ENCODE measurements at places on chromosomes 2 and 18.

DNA sequence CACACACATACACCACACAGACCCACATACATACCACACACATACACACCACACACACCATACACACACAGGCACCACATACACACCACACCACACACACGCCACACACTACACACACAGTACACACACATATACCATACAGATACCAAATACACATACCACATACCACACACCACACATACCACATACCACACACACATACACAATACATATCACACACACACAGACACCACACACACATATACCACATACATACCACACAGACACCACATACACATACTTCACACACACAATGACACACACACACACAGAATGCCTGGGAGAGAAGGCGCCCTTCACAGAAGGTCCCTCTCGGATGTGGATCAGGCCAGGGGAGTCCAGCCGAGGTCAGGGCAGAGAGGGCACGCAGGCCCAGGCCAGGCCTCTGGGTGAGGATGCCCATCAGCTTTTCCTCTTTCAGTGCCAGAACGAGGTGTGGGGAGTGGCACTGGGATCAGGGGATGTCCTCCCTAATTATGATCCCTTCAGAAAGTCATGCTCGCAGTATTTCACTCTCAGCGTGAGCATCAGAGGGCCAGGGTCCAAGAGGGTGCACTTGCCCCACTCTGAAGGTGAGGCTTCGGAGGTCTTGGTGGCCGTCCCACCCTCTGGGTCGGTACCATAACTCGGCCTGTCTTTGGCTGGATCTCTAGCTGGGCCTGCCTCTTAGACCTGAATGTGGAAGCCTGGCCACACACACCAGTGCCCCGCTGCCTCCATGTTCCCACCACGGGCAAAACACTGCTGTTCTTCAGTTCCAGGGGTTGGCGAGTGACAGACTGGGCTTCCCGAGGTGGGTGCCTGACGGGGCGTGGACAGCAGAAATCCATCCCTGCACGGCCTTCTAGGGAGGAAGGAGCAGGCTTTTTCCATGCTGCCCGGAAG lies 70.6 kb upstream of the ODC1 start:
- DNase-seq = no peak

- no peak for DNase-seq
Measured at GRCh38 chr2:212005085-212005671, 533.4 kb downstream of the ERBB4 start.

DNA sequence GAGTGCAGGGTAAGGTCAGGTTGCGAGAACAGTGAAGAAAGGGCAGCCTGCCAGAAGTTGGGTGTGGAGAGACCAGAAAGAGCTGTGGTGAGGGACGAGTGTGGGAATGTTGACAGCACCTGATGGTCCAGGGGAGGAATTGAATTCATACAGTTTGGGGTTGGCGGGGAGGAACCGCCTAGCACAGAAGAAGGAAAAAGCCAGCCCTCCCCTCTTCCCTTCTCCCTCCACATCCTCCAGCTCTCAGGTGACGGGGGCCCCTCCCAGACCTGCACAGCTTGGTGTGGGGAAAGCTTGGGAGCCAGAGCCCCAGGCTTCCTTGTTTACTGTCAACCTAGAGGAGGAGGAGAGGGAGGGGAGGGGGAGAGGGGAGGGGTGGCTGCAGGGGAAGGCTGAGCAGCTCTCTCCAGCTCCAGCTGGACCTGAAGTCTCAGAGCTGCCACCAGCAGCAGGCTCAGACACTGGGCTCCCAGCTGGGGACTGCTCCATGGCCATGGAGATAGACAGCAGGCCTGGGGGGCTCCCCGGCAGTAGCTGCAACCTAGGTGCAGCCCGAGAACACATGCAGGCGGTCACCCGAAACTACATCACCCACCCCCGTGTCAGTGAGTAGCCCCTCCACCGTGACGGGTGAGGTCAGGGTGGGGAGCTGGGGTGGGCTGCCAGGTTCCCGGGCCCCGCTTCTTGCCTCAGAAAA lies at the start of gene ATP6V1B1:
ATP6V1B1 (plus strand) TSS at position 433 of the 697 bp plus-strand sequence; CDS start at position 488, 55 bp downstream.
- DNase-seq = no peak

DNA sequence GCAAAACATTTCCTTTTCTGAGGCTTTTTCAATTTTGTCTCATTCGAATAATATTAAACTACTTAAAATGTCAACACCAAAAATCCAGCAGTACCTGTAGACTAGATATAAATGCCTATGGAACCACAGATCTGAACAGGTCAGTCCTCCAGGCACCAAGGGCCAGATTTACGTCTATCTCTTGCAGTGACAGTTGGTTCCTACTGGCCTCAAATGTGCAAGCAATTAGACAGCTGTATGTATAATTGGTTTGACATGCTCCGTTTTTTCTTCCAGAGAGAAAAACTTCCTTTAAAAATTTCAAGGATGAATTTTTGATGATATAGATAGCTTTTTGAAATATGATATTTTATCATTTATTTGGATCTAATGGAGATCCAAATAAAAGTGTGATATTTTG lies 443.8 kb upstream of the POU3F3 start:
- no peak for DNase-seq

DNA sequence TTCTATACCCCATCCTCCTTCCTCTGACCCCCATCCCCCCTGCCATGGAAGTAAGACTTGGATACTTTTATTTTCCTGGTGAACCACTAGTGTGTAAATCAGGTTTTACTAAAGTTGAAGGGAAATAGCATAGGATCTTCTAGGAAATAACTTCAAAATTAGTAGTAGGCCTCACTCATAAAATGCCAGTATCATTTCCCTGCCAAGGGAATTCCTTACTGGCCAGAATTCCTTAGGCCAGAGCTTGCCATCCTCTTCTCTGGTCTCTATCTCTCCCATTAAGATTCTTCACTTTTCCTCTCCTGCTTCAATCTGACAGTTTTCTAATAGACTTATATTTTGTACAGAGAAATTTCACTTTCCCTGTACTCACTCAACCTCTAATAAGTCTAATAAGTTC lies 322.8 kb upstream of the TANK start:
- no peak for DNase-seq

DNA sequence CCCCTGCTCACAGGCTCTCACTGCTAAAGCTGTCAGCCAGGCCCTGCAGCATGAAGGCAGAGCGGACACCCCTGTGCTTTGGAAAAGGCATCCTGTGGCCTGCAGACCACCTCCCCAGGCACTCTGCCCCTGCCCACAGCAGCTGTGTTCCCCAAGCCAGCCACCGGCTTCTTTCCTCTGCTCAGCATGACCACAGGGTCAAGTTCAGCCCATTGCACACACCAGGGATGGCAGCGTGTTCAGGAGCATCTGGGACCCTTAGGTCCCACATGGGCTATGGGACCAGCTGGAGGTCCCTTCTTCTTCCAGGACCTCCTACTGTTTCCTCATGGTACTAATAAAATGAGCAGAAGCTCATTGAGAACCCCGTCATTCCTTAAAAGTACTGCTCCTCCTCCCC lies 118.4 kb upstream of the ACAA2 start:
- DNase-seq = no peak

DNA sequence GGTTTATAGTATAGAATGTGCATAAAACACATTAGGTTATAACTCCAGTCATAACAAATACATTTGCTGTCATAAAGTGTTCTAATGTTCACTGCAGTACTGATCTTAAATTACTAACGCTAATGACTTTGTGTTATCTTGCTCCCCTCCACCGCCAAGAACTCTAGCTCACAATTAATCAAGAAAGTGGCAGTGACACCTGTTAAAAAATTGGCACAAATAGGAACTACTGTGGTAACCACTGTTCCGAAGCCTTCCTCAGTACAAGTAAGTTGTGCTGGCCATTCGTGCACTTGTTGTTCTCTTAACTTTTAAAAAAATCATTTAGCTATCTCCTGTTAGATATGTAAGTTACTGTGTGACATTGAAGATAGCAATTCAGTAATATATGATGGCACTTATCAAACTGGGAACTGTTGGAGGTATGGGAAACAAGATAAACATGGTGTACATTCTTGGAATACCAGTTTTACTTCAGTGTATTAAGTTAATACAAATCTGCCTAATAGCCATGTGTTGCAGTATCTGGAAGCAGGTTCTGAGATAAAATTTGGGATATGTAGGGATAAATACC lies 41.2 kb downstream of the TAF4B start:
- no peak for DNase-seq

DNA sequence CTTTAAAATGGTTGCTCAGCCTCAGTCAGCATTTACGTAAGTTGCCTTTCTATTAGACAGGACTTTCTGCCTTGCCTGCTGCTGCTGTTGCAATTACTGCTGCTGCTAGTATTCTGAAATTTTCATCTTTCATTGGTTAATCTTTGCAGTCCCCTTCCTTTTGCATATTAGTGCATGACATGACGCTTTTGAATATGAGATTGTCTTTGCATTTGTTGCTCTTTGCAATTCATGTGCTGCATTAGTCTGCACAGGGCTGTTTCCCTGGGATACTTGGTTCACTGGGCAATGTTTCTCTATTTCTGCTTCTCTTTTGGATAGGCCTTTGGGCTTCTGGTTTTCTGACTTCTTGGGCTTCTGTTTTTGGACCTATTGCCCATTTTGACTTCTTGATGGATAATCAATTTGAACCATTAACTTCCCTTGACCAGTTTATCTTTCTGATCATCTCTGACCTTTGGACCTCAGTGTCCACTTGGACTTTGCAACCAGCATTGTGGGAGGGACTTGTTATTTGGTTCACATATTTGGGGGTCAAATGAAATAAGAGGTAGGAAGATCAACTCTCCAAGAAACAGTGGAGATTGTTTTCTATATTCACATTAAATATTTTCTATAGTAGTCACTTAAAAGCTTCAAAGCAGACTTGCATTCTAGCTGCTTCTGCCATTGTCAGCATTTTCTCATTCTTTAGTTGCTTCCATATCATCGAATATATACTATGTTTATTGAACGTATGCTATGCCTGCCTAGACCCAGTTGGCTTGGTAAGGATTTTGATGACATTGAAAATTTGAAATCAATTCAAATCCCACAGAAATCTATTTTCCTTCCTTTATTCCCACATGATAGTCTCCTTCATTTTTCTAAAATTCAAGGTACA lies 12.5 kb upstream of the BUB1 start:
- DNase-seq = no peak

DNA sequence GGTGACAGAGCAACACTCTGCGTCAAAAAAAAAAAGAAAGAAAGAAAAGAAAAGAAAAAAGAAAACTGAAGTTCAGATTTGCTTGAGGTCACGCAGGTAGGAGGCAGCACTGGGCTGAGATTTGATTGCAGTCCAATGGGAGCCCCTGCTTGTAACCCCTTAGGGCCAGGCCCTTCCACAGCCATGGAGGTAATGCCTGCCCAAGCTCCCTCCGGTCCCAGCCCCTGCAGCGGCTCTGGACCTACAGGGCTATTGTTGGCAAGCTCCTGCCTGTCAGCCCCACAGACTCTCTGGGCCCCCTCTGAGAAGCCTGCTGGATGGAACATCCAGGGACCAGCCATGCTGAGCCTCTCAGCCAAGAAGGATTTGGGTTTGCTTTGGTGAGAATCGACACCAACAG lies 12.2 kb downstream of the ZFP36L2 start:
- DNase-seq = no peak

DNA sequence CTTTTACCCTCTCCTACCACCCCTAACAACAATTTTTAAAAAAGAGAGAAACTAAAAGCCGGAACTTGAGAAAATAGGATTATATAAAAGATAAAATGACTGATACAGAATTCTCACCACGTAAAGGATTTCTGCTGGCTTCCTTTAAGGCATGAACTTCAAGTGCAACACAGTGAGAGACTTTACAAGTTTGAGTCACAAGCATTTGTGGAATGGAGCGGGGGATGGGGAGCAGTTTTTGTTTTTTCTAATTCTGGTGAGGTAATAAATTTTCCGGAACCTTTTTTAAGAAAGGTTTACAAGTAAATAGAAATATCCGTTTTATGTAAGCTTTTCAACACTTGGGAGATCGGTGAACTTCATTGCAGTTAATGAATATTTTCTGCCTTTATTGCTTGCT lies 1.8 kb upstream of the CDH2 start:
- no peak for DNase-seq

GRCh38 chr2:38182492-38183003 lies 106.6 kb upstream of the CYP1B1 start:
- no peak for DNase-seq

- no peak for DNase-seq
Measured at GRCh38 chr2:95234816-95235215, 27.5 kb downstream of the ZNF892 start.

DNA sequence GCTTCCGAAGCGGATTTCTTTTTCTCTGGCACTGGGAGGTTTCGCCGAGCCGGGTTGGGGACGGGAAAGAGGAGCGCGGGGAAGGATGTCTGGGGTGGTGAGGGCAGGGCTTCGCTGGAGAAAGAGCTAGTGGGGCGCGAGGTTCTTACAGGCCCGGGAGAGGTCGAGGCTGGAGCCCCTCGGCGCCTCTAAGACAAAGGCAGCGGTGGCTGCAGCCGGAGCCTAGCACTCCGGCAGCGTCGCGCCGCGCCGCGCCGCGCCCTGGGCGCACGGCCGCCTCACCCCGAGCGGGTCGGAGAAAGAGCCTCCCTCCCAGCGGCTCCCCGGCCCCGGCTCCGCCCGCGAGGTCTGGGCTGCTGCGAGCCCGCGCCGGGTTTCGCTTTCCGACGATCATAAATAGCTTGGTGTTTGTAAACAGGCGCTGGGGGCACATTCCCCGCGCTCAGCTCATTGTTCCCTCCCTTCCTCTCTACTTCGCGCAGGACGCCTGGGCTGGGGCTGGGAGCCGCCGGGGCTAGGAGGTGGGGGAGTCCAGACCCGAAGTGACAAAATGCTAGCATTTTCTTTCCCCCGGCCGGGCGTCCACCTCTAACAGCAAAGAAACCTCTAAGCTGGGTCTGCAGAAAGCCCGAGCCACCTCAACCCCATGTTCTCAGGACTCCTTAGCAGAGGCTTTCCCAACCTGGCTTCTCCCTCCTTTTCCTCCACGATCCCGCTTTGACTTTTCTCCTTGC lies 813 bp upstream of the MEIS1 start:
- DNase-seq = no peak

GRCh38 chr2:220090050-220090449 lies 462.6 kb downstream of the SLC4A3 start:
- DNase-seq = no peak

GRCh38 chr18:74303306-74303705 lies 11.5 kb upstream of the CYB5A start:
- DNase-seq = no peak

- DNase-seq = no peak
Measured at GRCh38 chr18:13580991-13581390, 145.4 kb downstream of the FAM210A start.

DNA sequence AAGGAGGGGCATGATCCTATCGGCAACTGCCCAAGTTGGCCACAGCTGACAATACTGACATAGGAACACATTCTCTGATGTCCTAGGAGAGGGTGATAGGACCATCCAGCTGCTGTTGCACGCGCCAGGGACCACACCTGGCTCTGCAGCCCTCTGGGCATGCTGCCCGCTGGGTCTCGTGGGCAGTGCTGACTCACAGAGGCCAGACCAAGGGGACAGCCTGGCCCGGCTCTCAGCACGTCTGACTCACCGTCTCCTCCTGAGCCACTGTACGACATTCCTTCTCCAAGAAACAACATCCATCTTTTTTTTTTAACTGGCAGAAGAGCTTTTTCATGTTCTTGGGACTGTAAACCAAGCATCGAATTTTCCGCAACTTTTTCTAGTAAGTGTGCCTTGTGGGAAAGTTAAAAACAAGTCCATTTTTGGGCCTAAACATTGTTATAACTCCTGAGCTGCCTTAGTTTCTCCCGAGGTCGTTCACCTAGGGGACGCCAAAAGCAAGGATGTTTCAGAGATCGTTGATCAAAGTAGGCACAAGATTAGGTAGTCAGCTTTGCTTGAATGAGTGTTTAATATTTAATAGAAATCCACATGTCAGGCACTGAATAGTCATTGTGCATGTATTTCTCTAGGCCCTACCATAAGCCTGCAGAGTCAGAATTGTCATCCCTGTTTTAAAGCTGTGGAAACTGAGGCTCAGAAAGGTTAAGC lies 100.3 kb downstream of the TTC32 start:
- no peak for DNase-seq

- DNase-seq = no peak
Measured at GRCh38 chr2:37059841-37060240, 24.3 kb downstream of the HEATR5B start.
